Bronchial epithelial cell (primary cell): ENCODE measurements at places on chromosomes 2 and 18.

DNA sequence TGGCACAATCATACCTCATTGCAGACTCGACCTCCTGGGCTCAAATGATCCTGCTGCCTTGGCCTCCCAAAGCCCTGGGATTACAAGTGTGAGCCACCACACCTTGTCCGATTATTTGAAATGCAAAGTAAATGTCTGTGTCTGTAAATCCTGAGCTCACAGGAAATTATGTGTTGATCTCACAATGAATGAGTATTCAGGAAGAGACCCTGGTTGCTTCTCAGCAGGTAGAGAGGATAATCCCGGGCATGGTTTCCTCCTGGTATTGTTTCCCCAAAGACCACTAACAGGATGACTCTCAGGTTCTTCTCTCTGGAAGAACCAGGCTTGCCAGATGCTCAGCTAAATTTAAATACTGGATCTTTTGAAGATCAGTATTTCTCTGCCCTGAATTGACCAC is 147.6 kb downstream of the LDLRAD4 start:
- DNase-seq, result no peak

- peak; percentile 51 for DNase-seq
Observed at GRCh38 chr2:99338029-99338585, 918 bp downstream of the EIF5B start.

- DNase-seq, result peak; percentile 44
Observed at GRCh38 chr18:64037812-64038414, 68.0 kb downstream of the SERPINB8 start.

GRCh38 chr2:159903443-159904126 is 105.6 kb upstream of the CD302 start:
- DNase-seq, result peak; percentile 47

GRCh38 chr2:215439980-215440512 is 4.2 kb upstream of the FN1 start:
- peak; percentile 70 for DNase-seq

DNA sequence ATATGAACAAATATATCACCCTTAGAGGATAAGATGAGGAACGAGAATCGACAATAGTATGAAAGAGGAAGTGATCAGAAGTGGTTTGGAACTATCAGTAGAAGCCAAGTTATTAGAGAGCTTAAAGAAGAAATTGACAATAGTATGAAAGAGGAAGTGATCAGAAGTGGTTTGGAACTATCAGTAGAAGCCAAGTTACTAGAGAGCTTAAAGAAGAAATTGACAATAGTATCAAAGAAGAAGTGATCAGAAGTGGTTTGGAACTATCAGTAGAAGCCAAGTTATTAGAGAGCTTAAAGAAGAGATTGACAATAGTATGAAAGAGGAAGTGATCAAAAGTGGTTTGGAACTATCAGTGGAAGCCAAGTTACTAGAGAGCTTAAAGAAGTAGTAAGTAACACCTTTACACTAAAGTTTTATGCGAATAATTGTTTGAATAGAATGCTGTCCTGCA is 175.5 kb downstream of the ZNF407 start:
- DNase-seq, result no peak

GRCh38 chr2:200869014-200869413 is 4.6 kb upstream of the CLK1 start:
- no peak for DNase-seq

GRCh38 chr2:148096012-148096411 is 75.1 kb downstream of the MBD5 start:
- DNase-seq, result no peak

- no peak for DNase-seq
Observed at GRCh38 chr2:134659724-134660123, 59.1 kb downstream of the TMEM163 start.

- DNase-seq, result no peak
Observed at GRCh38 chr18:41372046-41372665, 582.9 kb upstream of the PIK3C3 start.

DNA sequence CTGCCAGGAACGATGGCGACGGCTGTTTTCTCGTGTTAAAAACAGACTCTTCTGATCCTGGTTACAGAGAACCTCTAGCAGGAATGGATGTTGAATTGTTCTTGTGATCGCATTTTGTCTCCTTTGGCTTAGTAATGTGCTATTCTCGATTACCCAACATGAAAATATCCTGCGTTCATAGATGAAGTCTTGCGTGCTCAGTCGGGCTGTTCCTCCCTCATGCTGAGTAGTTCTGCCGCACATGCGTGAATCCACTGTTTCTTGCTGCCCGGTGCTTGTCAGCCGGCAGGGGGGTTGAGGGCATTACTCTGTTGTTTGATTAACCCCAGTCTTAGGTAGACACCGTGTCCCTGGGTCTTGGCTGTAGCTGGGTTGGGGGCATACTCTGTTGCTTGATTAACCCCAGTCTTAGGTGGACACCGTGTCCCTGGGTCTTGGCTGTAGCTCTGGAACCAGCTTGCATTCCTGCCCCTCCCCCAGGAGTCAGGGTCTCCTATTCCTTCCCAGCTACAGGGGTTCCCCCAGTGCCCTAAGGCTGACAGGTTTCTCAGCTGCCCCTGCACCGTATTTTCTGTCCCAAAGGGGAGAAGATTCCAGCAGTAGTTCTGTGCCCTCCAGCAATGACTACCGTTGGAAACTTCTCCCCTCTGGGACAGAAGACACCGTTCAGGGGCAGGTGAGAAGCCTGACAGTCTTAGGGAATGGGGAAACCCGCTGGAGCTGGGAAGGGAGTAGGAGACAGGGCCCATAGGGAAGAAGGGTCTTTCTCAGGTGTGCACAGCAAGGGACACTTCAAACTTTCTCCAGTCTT is 22.1 kb upstream of the ASB1 start:
- DNase-seq, result no peak

DNA sequence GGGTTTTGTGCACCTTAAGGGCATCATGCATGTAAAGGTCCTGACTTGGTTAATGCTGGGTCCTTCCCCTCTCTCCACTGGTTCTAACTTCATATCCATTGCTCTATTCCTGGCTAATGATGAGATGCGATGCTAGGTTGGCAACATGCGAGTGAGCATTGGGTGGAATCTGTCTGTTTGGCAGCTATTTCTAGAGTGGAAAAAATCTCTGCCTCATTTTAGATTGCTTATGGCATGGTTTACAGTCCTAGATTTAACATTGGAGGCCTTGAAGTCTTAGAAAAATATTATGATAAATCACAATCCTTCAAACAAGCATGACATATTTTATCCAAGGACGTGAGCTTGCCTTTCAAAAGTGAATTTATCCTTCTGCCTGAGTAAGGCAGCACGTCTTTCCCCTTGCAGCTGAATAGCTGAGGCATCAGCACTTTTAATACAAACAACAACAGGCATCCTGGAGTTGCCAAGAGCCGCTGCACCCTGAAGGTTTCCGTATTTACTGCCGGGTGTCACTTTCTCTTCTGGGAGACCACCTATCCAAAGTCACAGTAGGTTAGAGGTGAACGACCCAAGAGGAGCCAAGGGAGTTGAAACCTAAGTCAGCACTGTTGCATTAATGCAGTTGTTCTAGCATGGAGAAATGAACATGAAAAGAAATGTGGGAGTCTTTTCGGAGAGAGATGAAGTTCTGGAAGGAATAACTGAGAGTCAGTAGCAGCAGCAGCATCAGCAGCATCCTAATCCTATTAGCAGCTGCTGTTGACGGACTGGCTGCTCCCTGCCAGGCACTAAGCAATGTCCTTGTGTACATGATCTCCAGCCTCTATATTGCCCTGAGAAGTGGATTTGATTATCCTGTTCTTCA is 78.4 kb downstream of the MAPK4 start:
- no peak for DNase-seq

GRCh38 chr2:196675963-196676362 is 36.4 kb downstream of the CCDC150 start:
- no peak for DNase-seq

DNA sequence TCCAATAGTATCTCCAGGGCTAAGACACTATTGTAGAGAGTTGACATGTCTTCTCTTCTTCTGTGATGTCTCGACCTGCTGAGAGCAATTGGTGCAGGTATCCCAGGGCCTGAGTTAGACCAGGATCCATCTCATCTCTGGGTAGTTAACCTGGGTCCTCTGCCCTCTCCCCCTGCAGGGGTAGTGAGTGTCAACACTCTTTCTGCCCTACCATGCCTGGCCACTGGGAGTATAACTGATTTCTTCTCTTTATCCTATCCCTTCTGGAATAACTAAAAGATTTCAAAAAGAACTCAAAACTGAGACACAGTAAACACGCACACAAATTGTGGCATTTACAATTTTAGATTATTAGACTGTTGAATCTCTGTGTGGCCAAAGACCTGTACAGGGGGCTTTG is 20.8 kb upstream of the SIX3 start:
- no peak for DNase-seq

- DNase-seq, result no peak
Observed at GRCh38 chr2:69288429-69288828, 98.6 kb downstream of the GFPT1 start.

GRCh38 chr2:79702905-79703304 is 190.1 kb downstream of the CTNNA2 start:
- no peak for DNase-seq

DNA sequence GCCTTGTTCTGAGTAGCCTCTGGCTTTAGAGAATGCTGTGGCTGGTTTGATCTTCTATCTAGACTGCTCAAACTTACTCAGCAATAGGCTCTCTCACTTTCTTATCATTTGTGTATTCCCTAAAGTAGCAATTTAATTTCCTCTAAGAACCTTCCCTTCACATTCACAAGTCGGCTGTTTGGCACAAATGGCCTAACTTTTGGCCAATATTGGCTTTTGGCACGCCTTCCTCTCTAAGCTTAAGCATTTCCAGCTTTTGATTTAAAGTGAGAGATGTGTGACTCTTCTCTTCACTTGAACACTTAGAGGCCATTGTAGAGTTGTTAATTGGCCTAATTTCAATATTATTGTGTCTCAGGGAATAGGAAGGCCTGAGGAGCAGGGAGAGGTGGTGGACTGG is 219.5 kb upstream of the PXDN start:
- DNase-seq, result no peak

DNA sequence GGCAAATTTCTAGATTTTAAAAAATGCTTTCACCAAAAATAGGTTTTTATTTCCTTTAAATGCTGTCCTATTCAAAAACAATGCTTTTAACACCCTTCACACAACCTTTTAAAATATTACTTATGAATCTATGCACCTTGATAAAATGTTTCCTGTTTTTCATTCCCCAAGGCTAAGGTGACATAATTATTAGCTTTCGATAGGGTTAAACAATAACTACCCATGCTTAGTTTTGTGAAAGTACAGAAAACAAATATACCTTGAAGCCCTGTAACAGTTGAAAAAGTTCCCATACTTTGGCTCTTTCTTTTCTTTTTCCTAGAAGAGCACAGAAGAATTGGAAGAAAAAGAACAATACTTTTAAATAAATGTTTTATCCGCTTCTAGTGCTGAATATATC is 54.9 kb upstream of the ITPRID2 start:
- no peak for DNase-seq

DNA sequence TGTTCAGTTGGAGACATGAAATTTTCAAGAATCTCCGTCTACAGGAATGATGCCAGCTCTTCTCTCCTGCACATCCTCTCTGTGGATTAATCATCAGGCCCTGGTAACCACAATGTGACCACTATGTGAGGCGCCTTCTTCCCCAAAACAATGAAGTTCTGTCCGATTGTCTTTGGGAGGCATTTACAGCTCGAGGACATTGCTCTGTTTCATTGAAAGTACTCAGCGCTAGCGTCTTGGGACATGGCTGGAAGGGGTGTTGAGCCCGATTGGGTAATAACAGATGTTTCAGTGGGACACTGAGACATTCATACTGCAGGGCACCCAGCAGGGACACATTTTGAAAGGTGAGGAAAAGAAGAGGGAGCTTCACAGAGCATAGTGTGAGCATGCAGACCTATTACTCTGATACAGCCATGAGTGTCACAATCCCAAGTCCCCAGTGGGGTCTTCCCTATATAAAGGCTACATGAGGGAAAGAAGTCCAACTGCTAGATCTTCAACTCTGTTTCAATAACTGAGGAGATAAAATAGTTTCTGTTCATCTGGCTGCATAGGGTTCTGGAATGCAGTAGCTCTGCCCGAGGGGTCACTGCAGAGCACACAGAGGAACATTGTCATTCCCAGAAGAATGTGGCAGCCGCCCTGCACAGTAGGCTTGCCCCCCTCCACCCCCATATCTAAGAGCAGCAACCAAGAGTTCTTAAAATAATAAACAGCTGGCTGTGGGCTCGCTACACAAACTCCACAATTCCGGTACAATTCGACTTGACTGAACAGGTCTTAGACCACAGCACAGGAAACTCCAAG is 237.3 kb downstream of the OSR1 start:
- DNase-seq, result peak; percentile 61
